Progenitor cell of endocrine pancreas (in vitro differentiated cells): ENCODE measurements at places on chromosomes 4 and X. TPM values are rescaled to one million over a fixed set of nuclear protein-coding genes. Genes with fewer than 3 reads are reported as not detected.

DNA sequence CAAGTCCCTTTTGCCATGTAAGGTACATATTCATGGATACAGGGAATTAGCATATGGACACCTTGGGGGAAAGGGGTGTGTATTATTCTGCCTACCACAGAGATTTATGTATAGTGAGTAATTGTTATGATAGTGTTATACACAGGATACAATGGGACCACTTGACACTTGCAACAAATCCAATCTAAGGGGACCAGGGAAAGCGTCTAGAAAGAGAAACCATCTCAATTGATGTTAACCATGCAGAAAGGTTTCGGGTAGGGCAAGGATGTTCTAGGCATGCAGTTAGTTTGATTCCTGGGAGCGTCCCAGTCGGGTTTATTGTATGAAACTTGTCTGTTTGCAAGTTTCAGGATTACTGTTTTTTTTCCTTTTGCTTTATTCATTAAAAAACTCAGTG is 34.2 kb downstream of the MMRN1 start:
- no peak for DNase-seq

- DNase-seq: no peak
Observed at GRCh38 chrX:39726771-39727170, 371.0 kb downstream of the BCOR start.

FABP2 gene
- total RNA-seq: not detected in 2 replicates

ZRSR2 gene
- 19.3 and 24.5 TPM in 2 replicates for total RNA-seq

CT45A8 gene
- total RNA-seq: not detected in 2 replicates

GRCh38 chr4:82360298-82361177 is 13.3 kb downstream of the HNRNPD start:
- no peak for DNase-seq

DNA sequence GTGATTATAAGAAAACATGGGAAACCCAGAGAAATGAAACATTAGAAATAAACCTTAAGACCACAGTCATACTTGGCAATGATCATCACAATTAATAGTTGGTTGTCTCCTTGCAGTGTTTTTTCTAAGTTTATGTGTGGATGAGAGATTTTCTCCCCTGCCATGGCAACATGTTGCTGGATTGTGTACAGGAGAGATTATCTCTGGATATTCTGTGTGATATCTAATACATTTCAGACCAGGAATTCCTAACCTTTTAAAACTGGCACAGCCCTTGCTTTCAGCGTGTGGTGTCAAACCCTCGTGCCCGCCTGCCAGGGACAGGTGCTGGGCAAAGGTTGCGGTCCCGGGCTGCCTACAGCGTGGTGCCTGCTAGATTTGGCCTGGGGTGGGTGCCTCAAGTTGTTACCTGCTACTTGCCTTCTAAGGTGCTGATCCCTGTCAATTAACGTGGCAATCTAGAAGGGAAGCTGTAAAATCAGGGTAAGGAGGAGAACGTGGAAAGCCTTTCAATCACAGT is 100.5 kb downstream of the TMEM131L start:
- no peak for DNase-seq

DNA sequence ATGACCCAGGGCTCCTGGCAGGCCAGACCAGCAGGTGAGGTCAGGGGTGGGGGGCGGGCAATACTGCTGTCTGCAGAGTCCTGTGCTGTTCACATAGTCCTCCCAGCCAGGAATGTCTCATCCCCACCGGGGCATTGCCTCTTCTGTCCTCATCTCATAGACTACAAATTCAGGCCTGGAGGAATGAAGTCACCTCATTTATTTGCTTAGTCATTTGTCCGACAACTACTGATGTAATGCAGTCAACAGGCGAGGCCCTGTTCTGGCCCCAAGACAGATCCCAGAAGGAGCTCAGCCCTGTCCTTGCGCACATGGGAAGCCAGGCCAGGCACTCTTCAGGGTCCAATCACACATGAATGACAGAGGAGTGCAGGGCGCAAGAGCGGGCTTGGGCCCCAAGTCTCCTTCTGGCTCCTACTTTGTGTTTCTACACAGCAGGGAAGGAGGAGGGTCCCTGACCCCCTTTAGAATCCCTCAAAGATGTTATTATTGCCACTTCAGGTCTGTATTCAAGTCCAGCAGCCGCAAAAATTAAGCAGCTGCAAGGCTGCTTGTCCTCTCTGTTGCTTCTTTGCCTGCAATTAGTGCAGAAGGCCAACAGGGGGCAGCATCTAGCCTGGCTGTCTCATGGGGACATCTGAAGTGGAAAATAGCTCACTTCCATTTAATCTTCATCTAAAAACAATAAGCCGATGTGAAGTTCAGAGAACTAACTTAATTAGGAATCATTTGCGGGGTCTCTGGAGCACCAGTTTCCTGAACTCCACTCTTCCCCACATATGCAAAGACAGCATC is 15.2 kb upstream of the HMX1 start:
- no peak for DNase-seq

DNA sequence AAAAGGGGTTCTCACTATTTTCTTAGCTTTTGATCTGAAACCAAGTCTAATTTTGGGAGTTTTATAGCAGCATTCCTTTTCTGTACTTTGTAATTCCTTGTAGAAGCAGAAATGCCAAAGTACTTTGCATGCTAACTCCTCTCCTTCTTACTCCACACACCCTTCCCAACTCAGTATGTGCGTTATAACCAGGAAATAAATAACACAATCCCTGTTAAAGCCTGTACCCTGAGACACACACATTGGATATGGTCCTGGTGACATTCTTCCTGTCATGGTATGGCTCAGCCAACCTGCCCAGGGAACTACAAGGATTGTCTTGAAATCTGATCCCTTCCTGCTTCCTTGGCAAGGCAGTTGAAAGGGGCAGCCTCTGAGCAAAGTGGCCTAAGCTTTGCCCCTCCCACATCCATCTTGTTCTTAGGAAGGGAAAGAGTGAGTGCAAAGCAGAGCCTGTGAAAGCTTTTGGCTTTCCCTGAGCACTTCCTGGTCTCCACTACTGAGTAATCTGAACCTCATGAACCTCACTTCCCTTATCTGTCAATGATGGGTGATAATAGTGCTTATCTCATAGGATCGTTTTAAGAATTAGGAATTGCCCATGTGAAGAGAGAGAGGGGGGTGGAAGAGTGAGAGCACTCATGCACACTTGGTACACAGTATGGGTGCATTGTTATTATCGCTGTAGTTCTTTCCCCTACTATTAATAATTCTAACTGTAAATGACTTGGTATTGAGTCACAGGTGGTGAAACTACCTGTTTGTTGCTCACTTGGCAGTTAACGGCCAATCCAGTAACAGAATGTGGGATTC is 109.3 kb downstream of the AFF2 start:
- no peak for DNase-seq

DNA sequence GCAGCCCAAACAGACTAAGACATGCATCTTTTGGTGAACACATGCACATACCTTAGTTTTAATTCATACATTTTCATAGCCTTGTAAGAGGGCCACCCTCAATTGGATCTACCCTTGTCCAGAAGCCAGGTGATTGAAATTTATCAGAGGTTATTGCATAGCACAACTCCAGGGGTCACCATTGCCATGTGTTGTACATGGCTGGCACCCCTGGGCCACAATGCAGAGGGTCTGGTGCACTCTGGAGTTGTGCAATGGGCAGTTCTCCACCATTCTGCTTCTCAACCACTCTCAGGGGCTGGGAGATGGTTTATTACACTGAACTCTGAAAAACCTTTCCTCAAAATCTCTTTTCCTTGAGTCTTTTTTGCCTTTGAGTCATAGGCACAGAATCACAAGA is 184.4 kb upstream of the CXorf66 start:
- DNase-seq: no peak

MND1 gene
- total RNA-seq: 9.1 and 9.7 TPM in 2 replicates

SSX4 gene
- total RNA-seq: not detected in 2 replicates

CT47A1 gene
- not detected in 2 replicates for total RNA-seq

GRCh38 chrX:12970691-12971202 is 4.2 kb upstream of the TMSB4X start:
- DNase-seq: no peak

- no peak for DNase-seq
Observed at GRCh38 chrX:42472727-42473126, 305.2 kb downstream of the PPP1R2C start.

DNA sequence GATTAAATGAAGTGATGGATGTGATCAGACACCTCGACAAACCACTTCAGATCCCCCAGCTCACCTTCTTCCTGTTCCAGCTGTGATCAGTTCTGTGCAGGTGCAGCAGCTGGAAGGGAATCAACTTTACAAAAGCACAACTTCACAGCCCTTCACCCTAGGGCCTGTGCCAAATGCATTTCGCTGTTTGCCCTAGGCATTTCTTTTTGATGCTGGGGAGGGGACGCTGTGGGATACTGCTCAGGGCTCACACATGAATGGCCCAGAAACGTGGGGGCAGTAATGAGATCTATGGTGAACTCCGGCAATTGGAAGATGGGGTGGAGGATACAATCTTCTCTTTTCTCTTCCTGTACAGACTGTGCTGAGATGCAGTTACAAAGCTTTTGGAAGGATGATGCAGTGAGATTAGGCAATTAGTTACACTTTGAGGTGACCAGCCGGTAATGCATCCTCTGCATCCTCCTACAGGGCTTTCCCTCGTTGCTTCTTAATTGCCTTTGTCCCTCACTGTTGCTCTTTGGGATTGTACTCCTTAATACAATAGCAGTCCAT is 215.1 kb upstream of the PITX2 start:
- no peak for DNase-seq

APLN gene
- total RNA-seq: 0.14 and 0.38 TPM in 2 replicates

DNA sequence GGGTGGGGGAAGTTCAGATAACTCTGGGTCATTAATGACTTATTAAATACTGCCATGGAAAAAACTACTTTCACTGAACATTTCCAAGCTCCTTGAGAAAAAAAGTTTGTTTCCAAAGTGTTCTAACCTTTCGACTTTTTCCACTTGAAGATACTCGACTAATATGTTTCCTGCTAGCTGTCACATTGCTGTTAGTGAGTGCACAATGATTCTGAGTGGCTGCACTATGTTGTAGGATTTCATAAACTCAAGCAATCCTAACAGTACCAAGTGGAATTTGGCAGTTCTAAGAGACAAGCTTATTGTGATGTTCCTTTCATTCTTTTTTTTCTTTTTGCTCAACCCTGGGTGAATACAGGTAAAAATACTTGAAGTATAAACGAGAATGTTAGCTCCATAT is 33.4 kb downstream of the GRXCR1 start:
- DNase-seq: no peak

- no peak for DNase-seq
Observed at GRCh38 chr4:107006218-107006617, 29.9 kb downstream of the DKK2 start.

PPEF2 gene
- total RNA-seq: not detected in 2 replicates

GPC4 gene
- total RNA-seq: 10.8 and 14.5 TPM in 2 replicates

USP17L20 gene
- not detected in 2 replicates for total RNA-seq

QRFPR gene
- not detected in 2 replicates for total RNA-seq

GRCh38 chrX:13088156-13088487 is 43.7 kb upstream of the FAM9C start:
- DNase-seq: no peak

- DNase-seq: no peak
Observed at GRCh38 chr4:74531963-74532794, 87.2 kb downstream of the AREG start.

DNA sequence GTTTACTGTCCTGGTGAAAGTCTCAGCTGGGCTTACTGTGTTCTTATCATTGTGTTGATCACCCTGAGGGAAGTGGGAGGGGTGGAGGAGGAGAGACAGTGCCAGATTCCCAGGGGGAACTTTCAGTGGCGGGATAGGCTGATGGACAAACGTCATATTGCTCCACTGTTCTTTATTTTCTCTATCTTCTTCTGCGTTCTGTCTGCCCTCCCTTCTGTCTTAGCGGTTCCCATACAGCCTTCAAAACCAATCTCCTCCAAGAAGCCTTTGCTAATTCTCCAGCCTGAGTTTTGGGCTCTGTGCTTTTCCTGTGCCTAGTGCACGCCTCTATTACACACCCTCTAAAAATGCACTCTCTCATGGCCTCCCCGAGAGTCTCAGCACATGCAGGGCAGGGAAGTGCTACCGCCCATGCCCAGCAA is 448.7 kb upstream of the FAT1 start:
- no peak for DNase-seq

PLXNA3 gene
- 135 and 148 TPM in 2 replicates for total RNA-seq

DNA sequence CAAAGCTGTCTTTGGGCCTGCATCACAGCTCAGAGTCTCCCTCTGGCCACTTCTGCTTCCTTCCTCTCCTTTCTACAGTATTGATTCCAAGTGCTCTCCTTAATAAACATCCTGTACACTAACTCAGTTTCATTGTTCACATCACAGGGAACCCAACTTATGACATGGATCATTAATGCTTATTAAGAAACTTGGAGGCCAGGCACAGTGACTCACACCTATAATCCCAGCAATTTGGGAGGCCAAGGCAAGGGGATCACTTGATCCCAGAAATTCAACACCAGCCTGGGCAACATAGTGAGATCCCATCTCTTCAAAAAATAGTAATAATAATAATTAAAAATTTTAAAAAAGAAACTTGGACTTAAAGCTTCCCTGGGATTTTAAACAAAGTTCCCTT is 89.2 kb upstream of the EFHC2 start:
- no peak for DNase-seq

DNA sequence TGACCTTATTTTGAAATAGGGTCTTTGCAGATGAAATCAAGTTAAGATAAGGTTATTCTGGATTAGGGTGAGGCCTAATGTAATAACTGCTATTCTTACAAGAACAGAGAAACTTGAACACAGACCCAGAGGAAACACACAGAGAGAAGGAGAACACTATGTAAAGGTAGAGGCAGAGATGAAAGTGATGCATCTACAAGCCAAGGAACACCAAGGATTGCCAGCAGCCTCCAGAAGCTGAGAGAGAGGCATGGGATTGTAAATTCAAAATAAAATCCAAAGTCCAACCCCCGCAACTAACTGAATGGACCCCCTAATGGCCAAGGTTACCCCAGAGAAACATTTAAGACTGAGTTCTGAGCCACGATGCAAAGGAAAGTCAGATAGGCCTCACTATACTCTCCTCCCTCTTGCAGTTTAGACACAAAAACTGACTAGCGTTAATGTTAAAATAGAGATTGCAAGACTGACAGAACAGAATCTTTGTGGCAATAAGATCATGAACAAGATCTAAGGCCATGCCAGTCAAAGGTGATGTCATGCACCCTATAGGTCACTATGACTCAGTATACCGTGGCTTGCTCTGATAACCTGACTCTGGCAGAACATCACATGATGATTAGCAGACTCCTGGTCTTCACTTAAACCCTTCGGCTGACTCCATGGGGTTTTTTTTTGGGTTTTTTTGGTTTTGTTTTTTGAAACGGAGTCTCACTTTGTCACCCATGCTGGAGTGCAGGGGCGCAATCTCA is 42.9 kb downstream of the DDX60L start:
- no peak for DNase-seq

DNA sequence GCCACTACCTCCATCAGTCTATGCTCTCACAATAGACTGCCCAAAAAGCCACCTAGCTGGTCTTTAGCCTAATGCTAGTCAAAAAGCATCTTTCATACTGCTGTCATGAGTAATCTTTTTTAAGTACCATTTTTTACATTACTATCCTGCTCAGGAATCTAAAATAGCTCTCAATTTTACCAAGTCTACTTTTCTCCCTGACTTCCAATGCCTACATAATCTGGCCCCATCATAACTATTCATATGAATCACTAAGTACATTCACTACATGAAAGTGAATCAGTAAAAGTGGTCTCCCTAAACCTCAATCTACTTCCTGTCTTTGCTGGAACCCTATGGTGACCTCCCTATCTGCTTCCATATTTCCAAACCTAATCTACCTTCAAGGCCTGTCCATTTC is 105.9 kb downstream of the THOC2 start:
- no peak for DNase-seq
